CD4-positive, alpha-beta memory T cell (primary cell): ENCODE measurements at places on chromosomes 2 and 18.

DNA sequence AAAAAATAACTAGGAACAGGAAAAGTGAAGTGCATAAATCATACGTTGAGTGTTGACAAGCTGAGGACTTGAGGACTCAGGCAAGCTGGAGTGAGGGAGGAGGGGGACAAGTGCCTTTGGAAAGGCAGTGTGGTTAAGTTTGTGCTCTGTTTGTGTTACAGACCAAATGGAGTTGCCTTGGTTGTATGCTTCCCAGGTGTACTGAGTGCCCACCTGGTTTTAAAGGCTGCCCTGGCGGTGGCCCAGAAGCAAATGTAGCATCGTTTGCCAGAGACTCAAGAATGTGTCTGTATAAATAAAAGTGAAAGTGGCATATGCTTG lies 240.9 kb downstream of the PRKCE start:
- no peak for DNase-seq

- DNase-seq: no peak
Observed at GRCh38 chr2:172735582-172736423, at the start of gene RAPGEF4. TSS of gene RAPGEF4 (plus strand) at chr2:172735845. CDS start at chr2:172735984, 139 bp downstream.

- DNase-seq: no peak
Observed at GRCh38 chr2:47300609-47301276, 102.2 kb upstream of the MSH2 start.

- no peak for DNase-seq
Observed at GRCh38 chr18:79512461-79513380, 117.0 kb downstream of the NFATC1 start.

DNA sequence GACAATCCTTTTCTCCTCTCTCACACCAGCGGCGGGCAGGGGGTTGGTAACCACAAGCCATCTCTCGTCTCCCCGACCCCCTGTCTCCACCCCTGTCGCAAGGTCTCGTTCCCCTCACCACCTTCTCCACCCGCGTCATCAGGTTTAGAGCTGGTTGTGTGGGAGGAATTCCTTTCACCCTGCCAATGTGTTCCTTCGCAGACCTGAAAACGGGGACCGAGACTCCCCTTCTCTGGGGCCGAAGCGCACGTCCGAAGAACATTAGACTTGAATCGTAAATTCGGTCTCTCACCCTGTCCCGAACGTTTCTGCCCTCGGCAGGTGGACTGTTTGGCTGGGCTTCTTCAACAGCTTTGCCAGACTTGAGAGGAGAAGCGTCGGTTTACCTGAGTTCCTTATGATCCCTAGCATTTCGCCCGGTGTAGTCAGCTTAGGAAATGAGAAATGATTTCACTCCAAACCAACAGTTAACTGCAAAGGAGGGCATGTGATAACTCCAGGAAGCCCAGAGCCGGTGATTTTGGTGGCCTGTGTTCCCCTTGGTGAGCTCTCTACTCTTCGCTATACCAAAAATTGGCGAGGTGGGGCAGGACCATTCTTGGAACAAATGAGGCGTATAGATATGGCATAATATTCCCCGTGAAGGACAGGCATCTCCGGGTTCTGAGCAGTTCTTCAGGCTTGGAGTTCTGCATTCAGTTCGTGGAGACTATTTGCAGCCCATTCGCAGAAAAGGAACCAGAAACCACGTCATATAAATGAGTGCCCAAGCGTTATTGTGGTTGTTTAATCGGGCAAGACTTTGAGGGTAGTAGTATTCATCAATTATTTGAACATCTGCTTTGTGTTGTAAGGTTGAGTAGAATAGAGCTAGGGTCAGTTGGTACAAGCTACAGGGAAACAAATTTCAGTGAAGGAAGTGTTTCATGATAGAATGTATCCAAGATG lies 694 bp downstream of the CFAP36 start:
- no peak for DNase-seq

GRCh38 chr18:48713309-48713708 lies 174.5 kb downstream of the CTIF start:
- no peak for DNase-seq

GRCh38 chr2:134975281-134976009 lies 56.8 kb downstream of the CCNT2 start:
- no peak for DNase-seq

- DNase-seq: no peak
Observed at GRCh38 chr18:5311301-5311989, 15.9 kb upstream of the ZBTB14 start.

DNA sequence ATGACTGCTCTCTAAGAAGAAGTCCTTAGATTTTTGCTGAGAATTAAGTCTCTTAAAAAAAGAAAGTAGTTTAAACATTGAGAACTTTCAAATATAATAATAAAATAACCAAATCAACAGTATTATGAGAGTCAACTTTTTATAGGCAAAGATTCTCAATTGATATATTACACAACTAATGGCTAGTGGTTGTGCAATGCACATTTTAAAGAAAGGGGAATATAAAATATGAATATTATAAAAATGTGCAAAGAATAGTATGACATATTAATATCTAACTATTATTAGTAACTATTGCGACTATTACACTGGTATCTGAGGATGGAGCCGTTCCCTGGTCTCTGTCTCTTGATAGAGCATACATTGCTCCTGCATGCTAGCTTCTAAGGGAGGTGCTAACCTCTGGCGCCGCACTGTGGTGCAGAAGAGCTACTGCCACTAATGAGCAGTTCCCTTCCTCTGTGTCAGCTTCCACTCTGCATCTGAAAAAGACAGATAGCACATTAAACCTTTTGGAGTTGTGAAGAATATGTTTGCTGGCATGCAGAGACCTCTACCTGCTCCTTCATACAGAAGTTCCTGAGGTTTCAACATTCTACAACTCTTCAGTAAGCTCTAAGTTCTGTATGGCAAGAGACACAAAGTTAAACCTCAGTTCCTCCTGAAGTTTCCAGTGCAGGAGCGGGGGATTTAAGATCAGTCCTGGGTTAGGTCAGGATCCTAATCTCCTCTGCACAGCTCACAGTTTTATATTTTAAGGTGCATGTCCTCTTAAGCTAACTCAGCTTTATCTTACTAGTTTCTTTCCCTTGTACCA lies 3.5 kb upstream of the SLC9A2 start:
- peak; percentile 8 for DNase-seq

DNA sequence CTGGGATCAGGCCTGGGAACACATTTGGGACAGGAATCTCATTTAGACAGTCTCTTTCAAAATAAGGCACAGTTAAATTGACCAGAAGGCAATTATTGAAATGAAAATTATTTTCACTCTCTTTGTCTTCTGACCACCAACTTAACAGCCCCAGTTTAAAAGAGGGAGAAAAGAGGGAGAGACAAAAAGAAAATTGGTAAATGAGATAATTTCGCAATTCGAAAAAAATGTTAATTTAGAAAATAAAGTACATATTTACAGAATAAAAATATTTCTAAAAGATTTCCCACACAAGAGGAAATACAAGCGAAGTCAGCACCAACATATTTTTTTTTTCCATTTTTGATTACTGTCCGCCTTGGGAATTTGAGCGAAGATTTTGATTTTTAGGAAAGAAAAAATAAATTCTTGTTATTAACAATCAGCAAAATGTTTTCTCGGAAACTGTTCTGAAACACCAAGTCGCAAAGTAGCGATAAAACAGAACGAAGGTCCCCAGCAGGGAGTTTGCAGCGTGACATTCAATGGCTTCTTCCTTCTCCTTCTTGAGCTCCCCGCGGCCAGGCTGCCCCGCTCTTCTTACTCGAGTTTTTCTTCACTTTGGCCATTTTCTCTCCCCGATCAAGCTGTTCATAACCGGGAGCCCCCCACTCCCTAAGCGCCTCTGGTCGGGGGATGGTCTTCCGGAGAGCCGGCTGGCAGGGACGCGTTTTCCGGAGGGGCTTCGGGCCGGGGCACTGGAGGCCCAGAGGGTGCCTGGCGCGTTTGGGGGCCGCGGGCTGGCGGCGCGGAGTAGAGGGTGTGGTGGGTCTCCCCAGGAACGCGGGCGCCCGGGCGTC lies 5.0 kb downstream of the SP9 start:
- DNase-seq: no peak

- DNase-seq: no peak
Observed at GRCh38 chr2:30511122-30512083, 64.4 kb downstream of the LCLAT1 start.
